ENCODE measurements at places on chromosomes 6 and 20.

DNA sequence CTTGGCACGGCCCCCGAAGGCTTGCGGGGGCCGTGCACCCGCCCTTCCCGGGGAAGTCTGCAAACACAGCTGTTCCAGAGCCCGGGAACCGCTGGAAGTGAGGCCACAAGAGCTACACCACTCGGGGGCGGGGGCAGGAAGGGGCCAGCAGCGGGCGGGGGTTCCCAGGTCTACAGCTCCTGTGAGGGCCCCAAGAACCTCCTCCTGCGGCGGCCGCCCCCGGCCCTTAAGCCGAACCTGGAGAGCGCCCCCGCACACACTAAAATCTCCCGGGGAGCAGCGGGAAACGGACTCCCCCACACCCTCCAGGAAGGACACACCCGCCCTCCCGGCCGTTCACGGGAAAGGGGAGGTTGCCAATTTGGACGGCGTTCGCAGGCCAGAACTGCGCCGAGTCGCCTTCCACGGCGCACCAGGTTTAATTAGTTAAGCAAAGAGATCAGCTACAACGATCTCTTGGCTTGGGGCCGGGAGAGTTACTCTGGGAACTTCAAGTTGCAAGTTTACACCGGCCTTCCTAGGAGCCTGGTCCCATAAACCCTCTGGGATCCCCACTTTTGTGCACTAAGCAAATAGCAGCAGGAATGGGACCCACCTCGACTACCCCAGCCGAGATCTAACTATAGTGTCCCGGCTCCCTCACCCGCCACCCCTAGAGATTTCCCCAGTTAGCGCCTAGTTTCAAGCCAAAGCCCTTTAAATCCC is 1.7 kb downstream of the JAG1 start:
- no peak for DNase-seq

DNA sequence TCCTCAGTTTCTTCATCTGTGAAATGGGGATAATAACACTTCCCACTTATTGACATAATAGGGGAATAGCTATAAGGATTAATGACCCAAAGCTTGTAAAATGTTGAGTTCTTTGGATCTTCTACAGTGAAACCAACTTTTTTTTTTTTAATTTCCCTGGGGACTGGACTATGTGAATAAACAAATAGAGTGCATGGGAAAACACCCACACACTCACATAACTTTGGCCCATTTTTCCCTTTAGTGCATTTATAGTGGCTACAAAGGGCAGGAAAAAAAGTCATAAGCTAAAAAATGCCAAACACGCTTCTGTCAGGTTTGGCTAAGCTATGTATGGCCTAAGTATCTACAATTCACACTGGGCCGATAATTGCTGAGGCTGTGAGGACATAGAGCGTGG is 406.2 kb upstream of the JAG1 start:
- no peak for DNase-seq

DNA sequence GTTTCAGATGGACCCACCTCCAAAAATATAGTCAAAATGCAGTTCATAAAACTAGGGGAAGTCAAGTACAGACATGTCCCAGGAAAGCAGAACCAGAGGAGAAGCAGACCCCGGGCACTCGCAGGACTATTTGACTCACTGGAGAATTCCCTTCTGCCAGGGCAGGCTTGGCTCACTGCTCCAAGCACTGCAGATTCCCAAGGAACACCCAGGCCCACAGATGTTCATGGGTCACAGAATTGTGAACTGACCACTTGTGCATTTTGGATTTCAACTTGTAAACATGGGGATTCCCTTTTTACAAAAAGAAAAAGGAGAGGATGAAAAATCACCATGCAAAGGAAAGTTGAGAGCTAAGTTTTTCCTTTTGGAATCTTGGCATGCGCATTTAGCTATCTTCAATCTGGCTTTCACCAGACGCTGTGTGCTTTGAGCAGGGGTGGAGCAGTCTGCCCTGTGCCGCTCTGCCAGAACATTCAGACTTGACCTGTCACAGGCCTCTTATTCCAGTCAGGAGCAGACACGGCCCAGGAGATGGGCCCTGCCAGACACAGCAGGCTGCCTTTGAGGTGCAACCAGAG is 237.5 kb upstream of the TAB2 start:
- DNase-seq, result peak; percentile 24

DNA sequence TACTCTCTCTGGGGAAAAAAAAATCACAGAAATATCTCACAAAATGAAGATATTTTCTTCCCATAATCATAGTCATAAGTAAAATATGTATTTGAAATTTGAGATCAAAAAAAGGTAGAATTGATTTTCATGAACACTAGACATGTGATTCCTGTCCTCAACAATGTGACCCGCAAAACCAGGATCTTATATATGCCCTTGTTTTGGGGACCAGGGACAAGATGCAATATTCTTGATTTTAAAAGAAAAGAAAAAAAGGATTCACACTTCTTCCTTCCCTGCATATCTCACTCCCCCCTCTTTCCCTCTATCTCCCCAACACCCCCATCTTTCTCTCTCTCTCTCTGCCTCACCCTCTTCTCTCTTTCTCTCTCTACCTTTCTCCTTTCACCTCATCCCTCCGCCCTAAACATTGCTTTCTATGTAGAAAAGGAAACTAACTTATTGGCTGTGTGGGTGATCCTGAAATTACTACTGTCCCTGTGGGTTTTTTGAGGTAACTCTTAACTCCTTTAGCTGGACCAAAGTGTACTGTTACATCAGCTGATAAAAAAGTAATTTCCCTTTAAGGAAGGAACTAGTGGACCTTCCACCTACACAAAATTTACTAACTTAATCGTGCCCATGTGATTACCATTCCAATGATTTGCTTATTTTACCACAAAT is 85.6 kb downstream of the AIG1 start:
- no peak for DNase-seq

DNA sequence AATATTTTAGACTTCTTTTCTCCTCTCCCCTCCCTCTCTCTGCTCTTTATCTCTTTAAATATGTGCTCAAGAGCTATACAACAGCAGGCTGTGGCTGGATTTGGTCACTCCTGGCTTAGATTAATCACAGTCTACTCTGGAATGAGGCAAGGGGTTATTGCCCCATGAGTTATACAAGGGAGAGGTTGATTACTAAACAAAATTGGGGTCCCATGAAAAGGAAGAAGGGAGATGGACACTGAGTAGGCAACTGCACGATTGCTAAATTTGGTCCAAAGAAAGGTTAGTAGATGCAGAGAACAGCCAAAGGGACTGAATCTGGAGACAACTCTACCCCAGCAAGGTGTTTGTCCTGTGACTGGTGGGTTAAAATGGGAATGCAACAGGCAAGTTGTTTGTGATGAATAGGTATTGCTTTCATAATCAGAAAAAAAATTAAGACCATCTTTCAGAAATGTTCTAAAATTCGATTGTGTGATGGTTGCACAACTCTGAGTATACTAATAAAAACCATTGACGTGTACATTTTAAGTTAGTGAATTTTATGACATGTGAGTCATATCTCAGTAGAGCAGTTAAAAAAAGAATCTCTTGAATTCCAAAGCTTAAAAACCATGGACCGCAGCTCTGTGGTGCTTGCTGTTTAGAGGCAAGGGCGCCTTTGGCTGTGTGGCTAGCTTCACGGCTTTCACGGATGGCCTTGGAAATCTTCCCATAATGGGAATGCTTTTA is 57.1 kb downstream of the KIZ start:
- DNase-seq, result peak; percentile 46

GRCh38 chr6:42758756-42759430 is 13.0 kb upstream of the TBCC start:
- DNase-seq, result no peak

Measured in AG09319 (cell line).